ENCODE measurements at places on chromosomes 7 and 10.

GRCh38 chr10:18505456-18506118 lies 145.8 kb downstream of the NSUN6 start:
- DNase-seq, result no peak

- DNase-seq, result no peak
Measured at GRCh38 chr7:105673367-105674084, 92.2 kb upstream of the EFCAB10 start.

DNA sequence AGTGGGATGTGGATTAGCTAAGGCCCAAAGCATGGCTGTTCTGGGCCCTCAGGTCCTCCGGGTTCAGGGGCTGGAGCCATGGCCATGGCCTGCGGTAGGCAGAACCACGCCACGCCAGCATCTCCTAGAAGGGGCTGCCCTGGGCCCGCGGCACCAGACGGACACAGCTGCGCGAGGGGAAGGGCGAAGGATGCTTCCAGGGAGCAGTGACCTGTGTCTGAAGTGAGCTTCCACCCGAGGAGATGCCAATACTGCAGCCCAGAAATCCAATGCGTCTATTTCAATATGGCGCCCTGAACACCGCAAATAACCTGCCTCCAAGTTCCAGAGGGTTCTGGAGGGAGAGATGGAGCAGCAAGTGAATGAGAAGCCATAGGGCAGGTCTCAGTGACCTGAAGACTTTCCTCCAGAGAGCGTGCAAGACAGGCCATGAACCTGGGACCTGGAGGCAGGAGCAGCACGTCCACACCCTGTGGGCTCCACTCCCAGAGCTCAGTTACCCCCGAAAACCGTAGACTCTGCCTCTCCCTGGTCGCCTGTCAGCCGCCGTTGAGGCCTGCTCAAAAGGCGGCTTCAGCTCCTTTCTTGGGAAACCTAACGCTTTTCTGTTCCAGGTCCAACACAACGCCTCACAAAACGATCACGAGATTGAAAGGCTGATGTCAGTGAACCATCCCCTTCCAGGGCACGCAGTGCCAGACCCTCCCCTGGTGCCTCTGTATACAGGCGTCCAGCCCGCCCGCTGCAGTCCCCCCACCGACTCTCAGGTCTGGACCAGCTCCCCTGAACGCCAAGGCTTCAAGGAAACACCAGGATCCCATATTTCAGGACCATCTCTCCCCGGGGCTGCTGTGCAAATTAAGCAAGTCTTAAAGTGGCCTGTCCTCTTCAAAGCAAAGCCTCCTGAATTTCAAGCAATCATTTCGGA lies 37.4 kb downstream of the AMZ1 start:
- DNase-seq, result no peak

- DNase-seq, result peak; percentile 46
Measured at GRCh38 chr7:35553519-35553918, 141.4 kb downstream of the HERPUD2 start.

GRCh38 chr10:101812606-101813005 lies 5.6 kb downstream of the OGA start:
- DNase-seq, result no peak

Measured in coronary artery (tissue), 2 donors.